ENCODE measurements at places on chromosomes 6 and 20.

DNA sequence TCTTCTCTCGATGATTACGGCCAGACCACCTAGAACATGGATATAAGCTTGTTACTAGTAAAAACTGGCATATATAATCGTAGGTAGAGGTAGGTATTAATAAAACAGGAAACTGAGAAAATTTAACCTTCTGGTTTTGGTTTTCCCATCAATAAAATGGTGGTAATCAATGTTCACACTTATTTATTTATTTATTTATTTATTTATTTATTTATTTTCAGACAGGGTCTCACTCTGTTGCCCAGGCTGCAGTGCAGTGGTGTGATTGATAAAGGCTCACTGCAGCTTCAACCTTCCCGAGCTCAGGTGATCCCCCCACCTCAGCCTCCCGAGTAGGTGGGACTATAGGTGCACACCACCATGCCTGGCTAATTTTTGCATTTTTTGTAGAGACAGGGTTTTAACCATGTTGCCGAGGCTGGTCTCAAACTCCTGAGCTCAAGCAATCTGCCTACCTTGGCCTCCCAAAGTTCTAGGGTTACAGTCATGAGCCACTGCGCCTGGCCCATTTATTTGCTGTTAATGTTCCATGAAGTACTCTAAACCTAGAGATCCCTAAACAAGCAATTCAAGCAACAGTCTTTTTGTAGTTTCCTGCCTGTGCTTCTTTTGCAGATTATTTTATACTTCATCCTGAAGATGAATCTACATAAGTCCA is 11.5 kb downstream of the TOMM6 start:
- DNase-seq = no peak

GRCh38 chr6:44002593-44003344 is 124.5 kb downstream of the MRPL14 start:
- peak; percentile 35 for DNase-seq

DNA sequence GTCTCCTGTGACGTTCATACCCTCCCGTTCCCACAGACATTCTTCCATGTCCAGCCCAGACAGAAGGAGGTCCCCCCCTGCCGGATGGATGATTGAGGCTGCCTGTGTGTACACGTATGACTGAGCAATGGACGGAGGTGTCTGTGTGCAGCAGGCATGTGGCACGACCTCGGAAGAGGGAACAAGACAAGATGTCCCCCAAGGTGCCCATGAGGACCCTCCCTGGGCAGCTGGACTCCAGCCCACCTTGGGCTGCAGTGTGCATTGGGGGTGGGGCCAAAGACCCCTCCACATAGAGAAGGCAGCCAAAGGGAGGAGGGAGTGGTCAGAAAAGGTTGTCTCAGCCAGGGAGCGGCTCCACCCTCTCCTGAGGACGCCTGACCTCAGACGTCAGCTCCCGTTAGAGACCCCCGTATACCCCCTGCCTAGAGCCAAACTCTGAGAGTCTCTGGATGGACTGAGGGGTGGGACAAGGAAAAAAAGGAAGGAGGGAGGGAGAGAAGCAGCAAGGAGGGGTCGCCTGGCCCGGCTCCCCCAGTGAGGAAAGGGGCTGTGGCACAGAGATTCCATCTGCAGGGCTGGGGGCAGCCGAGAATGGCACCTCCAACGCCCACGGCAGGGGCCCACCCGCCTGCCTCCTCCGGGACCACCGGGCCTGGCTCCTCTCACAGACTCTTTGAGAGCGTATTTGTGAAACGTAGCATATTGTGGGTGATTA is 92.9 kb upstream of the BHLHE23 start:
- DNase-seq = no peak

GRCh38 chr6:169019727-169020491 is 233.7 kb downstream of the THBS2 start:
- no peak for DNase-seq

GRCh38 chr6:155185544-155185943 is 78.3 kb upstream of the CLDN20 start:
- no peak for DNase-seq

DNA sequence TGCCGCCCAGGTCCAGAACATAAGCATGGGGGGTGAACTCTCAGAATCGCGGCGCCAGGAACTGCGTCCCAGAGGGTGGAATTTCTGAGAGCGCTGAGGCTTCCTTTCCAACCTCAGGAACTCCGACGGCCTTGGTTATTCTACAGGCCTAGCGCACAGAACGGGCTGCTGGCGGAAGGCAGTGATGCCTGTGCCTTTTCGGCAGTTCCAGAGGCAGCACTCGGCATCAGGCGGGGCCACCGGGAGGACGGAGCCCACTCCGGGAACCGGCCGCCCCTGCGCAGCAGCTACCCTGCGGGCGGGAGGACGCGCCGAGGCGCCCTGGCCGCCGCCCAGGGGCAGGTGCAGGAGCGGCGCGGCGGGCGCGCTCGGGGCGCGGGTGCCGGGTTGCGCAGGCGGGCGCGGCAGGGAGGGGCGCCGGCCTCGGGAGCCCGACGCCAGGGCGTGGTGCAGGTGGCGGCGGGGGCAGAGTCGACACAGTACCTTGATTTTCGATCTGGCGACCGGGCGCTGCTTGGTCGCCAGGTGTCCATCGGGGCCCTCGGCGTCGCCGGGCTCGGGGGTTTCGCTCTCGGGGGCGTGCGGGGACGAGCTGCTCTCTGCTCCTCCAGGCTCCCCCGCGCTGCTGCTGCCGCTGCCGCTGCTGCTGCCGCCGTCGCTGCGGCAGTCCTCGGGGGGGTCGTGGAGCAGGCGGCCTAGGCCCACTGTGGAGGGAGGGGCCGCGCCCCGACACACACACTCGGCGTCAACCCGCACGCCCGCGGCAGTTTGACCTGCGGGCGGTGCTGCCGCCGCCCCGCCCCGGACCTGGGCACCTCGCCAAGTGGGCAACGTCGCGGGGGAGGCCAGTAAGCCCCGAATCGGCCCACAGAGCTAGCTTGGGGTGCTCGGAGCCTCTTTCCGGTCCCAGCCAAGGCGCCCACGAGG is 1.3 kb downstream of the OVOL2 start:
- no peak for DNase-seq

DNA sequence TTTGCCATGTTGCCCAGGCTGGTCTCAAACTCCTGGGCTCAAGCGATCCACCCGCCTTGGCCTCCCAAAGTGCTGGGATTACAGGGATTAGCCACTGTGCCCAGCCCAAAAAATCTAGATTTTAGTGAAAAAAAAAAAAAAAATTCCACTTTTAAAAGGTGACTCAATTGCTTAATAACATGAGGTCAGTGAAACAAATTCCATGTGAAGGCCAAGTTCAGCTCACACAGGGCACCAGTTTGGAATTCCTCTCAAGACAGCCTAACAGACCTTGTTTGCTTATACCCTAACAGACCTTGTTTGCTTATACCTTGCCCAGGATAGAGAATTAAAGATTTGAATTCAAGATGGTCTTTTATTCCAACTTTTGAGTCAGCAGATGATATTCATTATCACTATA is 5.1 kb downstream of the RRBP1 start:
- no peak for DNase-seq

- no peak for DNase-seq
Measured at GRCh38 chr20:53329781-53330180, 263.9 kb downstream of the ZNF217 start.
